ENCODE measurements at places on chromosomes 12 and 14.

DNA sequence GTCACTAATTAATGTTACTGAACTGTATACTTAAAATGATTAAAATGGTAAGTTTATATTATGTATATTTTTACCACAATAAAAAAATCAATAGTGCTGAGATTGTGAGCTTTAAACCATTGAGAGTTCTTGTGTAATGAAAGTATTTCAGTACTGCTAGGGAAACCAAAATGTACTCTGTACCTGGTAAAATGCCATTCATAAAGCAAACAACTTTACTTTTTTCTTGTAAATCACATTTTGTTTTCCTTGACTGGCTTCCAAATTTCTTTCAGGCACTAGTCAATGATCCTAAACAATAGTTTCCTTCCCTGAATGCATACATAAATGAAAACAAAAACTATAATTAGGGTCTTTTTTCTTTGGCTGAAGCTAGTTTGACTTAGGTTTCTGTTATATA is 29.4 kb upstream of the SNRPF start:
- DNase-seq = no peak

DNA sequence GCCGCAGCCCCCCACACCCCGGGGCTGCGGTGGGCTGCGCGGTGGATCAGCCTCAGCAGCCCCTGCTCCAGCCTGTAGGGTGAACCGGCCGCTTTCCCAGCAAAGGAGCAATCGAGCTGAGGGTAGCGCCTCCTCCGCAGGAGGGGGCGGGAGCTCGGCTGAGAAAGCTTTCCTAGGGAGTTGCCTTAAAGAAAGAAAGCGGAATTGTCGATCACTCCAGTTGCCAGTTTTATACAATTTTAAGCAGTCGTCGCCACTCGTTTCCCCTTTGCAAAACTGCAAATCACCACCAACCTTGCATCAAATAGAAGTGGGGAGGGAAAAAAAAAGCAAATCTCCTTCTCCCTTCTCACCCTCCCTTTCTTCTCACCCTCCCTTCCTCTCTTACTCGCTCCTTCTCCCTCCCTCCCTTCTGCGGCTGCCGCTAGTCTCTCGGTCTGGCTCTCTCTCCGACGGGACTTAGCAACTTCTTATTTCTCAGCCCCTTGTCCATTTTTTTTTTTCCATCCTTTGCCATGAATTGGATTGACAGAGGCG is at the start of gene PDE3A:
PDE3A (plus strand) TSS at position 424 of the 537 bp plus-strand sequence. CDS start 748 bp downstream, outside the sequence.
- DNase-seq = no peak

DNA sequence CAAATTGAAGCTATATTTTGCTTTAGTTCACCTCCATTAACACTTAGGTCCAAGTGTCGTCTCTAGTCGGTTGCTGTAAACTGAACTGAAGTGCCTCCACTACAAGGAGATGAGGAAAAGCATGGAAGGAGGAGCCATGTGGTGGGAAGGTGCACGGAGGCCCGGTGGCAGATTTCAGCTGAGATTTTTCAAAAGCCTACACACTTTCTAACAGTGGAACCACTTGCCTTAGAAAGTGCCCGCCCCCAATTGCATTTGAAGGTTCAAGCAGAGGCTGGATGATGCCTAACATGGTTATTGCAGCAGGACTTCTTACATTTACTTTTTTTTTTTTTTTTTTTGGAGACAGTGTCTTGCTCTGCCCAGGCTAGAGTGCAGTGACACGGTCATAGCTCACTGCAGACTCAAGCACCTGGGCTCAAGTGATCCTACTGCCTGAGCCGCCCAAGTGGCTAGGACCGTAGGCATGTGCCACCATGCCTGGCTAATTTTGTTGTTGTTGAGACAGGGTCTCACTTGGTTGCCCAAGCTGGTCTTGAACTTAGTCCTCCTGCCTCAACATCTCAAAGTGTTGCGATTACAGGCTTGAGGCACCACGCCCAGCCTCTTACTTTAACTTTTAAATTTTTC is 27.6 kb downstream of the EML1 start:
- no peak for DNase-seq

GRCh38 chr12:12527820-12528296 is 34.8 kb downstream of the DUSP16 start:
- no peak for DNase-seq

DNA sequence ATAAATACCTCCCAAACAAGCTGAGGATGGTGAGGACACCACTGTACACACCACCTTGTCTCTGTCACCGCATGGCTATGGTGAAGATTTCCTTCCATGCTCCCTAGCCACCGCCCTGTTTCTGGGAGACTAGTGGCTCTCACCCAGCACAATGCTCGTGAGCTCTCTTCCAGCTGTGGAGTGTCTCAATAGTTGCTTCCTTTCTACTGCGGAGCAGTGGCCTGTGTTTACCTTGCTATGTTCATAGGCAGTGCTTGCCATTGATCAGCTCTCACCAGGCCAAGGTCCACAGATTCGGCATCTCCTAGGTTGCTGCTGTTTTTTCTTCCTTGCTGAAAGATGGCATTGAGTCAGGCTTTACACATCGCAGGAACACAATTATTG is 313.6 kb upstream of the RTL1 start:
- no peak for DNase-seq
